ENCODE measurements at places on chromosomes 7 and 10. TPM values are rescaled to one million over a fixed set of nuclear protein-coding genes. Genes with fewer than 3 reads are reported as not detected.

Gene ZNF25
- 3.3 TPM for total RNA-seq

Gene CCL24
- total RNA-seq = not detected

Gene MCM10
- total RNA-seq = 35.1 TPM

Gene FAM241B
- total RNA-seq = 2.5 TPM

Gene NKX2-3
- not detected for total RNA-seq

Gene RADIL
- 0.07 TPM for total RNA-seq

Gene GTF2IRD2
- total RNA-seq = 4.7 TPM

Gene VGF
- 0.14 TPM for total RNA-seq

All from foreskin keratinocyte (primary cell).